ENCODE measurements at places on chromosomes 4 and X.
A peak's percentile ranks its signal among the peaks of the same experiment; 100 is the strongest.

DNA sequence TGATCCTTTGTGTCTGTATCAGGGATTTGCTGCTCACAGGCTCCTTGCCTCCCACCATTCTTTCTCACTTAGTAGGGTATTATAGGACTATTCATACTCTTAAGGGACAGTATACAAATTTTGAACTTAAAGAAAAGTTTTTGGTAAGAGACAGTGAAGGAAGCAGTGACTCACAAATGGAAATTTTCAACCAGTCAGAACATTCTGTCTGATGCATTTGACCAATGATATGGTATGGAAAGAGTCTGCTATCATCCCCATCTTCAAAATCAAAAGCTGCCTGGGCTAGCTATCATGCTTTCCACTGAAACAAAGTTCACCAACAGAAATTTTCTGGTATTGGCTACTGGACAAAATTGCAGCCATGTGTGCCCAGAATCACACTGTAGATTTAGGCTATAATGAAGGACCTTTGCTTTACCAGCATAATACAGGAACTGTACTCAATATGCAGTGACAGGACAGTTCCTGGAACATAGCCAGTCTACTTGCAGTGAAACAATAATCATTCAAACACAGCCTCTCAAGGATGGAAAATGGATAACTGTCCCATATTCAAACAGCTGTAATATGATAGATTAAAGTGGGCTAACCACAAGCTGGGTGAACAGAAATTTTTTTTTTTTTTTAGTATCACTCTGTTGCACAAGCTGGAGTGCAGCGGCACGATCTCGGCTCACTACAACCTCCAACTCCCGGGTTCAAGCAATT is 109.0 kb upstream of the ACSL4 start:
- no peak for DNase-seq

GRCh38 chr4:7537853-7538400 is 103.2 kb upstream of the PSAPL1 start:
- DNase-seq, result no peak

- no peak for DNase-seq
Measured at GRCh38 chr4:74675673-74676279, 118.5 kb downstream of the BTC start.

DNA sequence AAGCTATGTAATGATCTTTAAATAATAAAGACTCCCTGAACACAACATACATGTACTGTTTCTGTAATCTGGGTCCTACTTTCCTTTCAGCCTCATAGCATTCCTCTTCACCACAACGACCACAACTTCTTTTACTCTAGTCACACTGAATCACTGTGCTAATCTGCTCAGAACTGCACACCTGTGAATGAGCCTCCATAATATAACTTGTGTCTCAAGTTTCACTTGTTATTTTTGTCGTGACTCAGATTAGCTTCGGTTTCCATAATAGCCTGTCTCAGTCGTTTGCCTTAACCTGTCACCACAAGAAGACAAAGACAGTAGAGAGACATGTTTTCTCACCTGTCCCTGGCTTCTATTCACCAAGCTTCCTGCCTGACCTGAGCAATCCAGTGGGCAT is 61.8 kb downstream of the MAGED1 start:
- DNase-seq, result no peak

DNA sequence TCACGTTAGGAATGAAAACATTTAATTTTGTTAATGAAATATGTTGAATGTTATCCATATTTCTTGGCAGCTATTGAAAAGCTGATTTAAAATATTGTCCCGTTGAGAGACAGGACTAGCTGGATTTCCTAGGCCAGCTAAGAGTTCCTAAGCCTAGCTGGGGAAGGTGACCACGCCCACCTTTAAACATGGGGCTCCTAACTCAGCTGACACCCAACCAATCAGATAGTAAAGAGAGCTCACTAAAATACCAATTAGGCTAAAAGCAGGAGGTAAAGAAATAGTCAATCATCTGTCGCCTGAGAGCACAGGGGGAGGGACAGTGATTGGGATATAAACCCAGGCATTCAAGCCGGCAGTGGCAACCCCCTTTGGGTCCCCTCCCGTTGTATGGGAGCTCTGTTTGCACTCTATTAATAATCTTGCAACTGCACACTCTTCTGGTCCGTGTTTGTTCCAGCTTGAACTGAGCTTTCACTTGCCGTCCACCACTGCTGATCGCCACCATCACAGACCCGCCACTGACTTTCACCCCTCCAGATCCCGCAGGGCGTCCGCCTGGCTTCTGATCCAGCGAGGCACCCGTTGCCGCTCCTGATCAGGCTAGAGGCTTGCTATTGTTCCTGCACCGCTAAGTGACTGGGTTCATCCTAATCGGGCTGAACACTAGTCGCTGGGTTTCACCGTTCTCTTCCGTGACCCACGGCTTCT is 308.9 kb downstream of the GLUD2 start:
- no peak for DNase-seq

DNA sequence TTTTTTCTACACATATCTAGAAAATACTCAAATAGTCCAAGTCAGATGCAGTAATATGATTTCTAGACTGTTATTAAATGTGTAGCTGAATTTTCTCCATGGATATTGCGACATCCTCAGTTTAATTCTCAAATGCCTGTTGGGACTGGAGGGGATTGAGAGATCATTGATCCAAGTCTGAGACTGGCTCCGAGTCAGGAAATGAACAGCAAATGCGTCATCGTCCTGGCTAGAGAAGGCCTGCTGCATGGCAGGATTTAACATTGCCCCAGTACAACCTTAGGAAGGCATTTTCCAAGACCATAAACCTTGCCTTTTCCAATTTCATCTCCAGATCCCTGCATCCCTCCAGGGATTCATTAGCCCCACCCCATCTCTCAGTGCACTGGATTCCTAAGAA is 56.6 kb upstream of the SLC6A14 start:
- no peak for DNase-seq

- no peak for DNase-seq
Measured at GRCh38 chr4:26819026-26819425, 41.6 kb upstream of the STIM2 start.

GRCh38 chrX:124232523-124233201 is 99.8 kb upstream of the TEX13D start:
- peak; percentile 47 for DNase-seq

All from activated CD4-positive, alpha-beta memory T cell treated with anti-CD3 and anti-CD28 coated beads, Interleukin-2, amount 10 ng/mL, durations not matched to agents 7 days and 5 days (primary cell).